Stimulated activated CD8-positive, alpha-beta memory T cell treated with anti-CD3 and anti-CD28 coated beads, Interleukin-7, amount 100 ng/mL, for 4 hours (primary cell): ENCODE measurements at places on chromosomes 6 and 20.

- no peak for DNase-seq
Observed at GRCh38 chr20:47274401-47275108, 81.9 kb downstream of the ZMYND8 start.

- no peak for DNase-seq
Observed at GRCh38 chr6:13664703-13665352, 46.8 kb downstream of the RANBP9 start.

DNA sequence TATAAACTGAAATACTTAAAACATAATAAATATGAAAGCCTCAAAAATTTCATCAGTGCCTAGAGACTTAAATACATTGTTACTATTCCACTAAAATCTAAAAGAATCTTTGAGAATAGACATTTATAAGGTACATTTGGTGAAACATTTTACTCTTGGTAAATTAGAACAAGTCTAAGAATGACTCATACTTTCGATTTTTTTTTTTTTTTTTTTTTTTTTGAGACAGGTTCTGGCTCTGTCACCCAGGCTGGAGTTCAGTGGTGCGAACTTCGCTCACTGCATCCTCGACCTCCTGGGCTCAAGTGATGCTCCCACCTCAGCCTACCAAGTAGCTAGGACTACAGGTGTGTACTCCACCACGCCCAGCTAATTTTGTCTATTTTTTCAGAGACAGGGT is 6.4 kb downstream of the FUCA2 start:
- no peak for DNase-seq

- DNase-seq, result no peak
Observed at GRCh38 chr6:36526066-36526465, 21.2 kb downstream of the STK38 start.

GRCh38 chr20:35326021-35326739 is 34.0 kb upstream of the FAM83C start:
- no peak for DNase-seq

GRCh38 chr20:2742431-2742830 is 49.9 kb downstream of the EBF4 start:
- no peak for DNase-seq

DNA sequence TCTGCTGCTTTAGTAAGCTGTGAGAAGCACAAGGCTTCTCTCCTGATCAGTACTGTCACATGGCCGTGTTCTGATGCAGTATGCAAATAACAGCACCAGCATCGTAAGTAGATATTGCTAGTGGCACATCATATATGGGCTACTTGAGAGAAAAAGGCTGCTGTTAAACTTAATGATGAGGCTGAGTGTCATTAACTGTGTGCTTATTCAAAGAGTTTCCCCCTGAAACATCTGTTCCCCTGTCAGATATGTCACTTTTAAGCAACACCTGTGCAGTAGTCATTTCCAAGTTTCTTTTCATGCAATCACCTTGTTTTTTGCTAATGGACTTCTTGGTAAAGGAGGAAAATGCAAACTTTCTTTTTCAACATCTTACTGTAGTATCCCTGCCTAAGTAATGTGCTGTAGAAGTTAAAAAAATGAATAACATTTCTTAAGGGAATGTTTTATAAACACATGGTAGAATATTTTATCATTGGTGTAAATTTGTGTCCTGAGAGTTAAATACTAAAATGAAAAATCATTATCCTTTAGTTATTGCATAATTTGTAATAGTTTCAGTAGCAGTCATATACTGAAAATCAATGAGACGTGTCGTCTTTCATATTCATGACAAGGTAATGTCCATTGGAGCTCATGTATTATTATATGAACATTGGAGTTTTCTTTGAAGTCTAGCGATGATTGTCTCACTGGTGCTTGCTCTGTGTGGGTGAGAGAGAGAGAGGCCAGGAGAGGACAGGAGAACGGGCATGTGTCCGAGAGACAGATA is 366.3 kb downstream of the CDKAL1 start:
- no peak for DNase-seq
